ENCODE measurements at places on chromosomes 7 and 10. TPM values are rescaled to one million over a fixed set of nuclear protein-coding genes. Genes with fewer than 3 reads are reported as not detected.

DNA sequence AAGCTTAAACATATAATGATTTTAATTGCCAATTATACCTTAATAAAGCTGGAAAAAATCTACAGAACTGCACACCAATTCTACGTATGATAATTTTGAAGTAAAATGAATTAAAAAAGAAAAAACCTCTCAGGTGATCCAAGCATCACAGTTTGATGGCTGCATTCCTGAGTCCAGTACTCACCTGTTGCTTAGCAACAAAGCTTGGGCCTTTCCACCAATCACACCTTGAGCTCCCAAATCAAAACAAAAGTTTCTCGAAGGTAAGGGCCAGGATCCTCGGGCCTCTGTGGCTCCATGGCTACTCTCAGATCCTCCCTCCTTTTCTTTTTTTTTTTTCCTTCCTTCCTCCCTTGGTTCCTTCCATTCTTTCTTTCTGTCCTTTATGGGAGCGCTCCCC lies 137.2 kb upstream of the PCBD1 start:
- H3K27ac ChIP-seq, result no peak overlapping the region
- H3K27me3 ChIP-seq, result no peaks in the 10 kb centered on the region
- no peak overlapping the region for H3K4me3 ChIP-seq
- no peak for DNase-seq
- no peaks in the 10 kb centered on the region for H3K36me3 ChIP-seq

GRCh38 chr10:30868611-30869010 lies 163.1 kb downstream of the ZNF438 start:
- no peaks in the 10 kb centered on the region for H3K36me3 ChIP-seq
- H3K4me3 ChIP-seq, result no peak overlapping the region
- H3K27ac ChIP-seq, result no peak overlapping the region
- H3K4me1 ChIP-seq, result no peaks in the 10 kb centered on the region
- DNase-seq, result no peak
- H3K27me3 ChIP-seq, result no peaks in the 10 kb centered on the region

GRCh38 chr7:114530057-114530611 lies 115.5 kb downstream of the FOXP2 start:
- H3K27me3 ChIP-seq, result no peaks in the 10 kb centered on the region
- no peak overlapping the region for H3K4me3 ChIP-seq
- no peak for DNase-seq
- H3K4me1 ChIP-seq, result peaks cover 2% of the 10 kb centered on the region
- no peak overlapping the region for H3K27ac ChIP-seq

DNA sequence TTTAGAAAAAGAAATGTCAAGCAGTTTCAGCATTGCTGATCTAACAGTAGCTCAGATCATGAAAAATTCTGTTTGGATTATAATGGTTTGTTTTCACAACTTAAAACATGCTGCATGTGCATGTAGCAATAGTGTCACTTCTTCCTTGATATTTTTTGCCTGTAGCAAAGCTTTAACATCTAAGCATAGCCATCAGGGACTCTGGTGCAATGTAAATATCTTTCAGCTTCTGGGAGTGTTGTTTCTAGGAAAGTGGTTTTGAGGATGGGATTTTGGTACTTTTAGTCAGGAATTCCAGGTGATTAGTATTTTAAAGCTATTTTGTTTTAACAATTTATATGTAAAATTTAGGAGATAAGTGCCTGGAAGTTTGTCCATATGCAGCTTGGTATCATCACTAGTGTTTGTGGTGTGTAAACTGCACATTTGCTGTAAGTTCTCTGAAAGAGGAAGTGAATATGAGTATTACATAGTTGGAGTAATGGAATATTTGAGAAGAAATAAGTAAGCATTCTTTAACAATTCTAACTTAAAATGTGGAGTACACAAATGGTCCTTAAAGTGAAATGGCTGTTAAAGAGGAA lies 1.9 kb downstream of the RSBN1L start:
- H3K36me3 ChIP-seq, result no peaks in the 10 kb centered on the region
- H3K27ac ChIP-seq, result no peak overlapping the region
- H3K4me3 ChIP-seq, result no peak overlapping the region

DNA sequence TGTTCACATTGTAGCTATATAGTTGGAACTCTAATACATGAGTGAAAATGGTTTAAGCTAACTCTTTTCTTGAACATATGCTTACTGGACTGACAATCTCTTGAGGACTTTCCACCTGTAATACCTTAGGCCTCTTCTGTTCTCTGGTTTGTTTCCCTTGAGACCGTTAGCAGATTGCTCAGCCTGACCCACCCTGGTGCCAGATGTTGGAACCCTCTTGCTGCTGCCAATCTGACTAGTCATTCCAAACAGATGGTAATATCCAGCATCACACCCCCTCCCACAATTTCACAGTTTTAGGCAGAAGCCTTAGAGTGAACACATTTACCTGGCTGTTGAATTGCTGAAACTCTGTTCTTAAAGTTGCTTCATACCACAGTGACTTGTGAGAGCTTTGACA lies 18.7 kb downstream of the CALD1 start:
- H3K27me3 ChIP-seq, result no peaks in the 10 kb centered on the region
- no peaks in the 10 kb centered on the region for H3K4me1 ChIP-seq
- peaks cover 11% of the 10 kb centered on the region for H3K36me3 ChIP-seq
- H3K27ac ChIP-seq, result no peak overlapping the region
- no peak overlapping the region for H3K4me3 ChIP-seq

GRCh38 chr7:78037603-78038002 lies 239.0 kb downstream of the PHTF2 start:
- H3K4me1 ChIP-seq, result no peaks in the 10 kb centered on the region
- DNase-seq, result no peak
- no peak overlapping the region for H3K27ac ChIP-seq

DNA sequence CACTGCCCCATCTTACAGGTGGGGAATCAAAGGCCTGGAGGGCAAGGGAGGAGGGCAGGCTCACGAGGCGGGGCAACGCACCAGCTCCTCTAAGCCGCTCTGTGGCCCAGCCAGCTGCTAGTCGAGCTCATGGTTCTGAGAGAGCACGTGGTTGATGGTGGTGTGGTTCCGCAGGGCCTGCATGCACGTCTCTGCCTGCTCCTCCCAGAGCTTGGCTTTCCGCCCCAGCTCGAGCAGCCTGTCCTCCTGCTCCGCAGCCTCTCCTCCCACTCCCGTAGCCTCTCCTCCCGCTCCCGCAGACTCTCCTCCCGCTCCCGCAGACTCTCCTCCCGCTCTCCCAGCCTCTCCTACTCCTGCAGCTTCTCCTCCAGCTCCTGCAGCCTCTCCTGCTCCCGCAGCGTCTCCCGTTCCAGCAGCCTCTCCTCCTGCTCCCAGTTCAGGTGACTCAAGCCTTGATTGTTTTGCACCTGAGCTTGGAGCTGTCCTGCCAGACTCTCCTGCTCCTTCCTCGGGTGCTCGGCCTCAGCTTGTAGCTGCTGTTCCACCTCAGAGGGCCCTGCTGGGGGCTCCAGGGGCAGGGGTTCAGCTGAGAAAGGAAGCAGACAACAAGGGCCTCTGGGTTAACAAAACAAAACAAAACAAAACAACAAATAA lies 19.1 kb upstream of the MTPAP start:
- H3K36me3 ChIP-seq, result no peaks in the 10 kb centered on the region
- H3K27ac ChIP-seq, result no peak overlapping the region
- no peaks in the 10 kb centered on the region for H3K4me1 ChIP-seq
- no peak overlapping the region for H3K4me3 ChIP-seq
- no peaks in the 10 kb centered on the region for H3K27me3 ChIP-seq
- peak; percentile 60 for DNase-seq

The CDH23 gene
- total RNA-seq, result 29.5 TPM

The PNLIPRP1 gene
- not detected for total RNA-seq

The PRSS37 gene
- total RNA-seq, result not detected

DNA sequence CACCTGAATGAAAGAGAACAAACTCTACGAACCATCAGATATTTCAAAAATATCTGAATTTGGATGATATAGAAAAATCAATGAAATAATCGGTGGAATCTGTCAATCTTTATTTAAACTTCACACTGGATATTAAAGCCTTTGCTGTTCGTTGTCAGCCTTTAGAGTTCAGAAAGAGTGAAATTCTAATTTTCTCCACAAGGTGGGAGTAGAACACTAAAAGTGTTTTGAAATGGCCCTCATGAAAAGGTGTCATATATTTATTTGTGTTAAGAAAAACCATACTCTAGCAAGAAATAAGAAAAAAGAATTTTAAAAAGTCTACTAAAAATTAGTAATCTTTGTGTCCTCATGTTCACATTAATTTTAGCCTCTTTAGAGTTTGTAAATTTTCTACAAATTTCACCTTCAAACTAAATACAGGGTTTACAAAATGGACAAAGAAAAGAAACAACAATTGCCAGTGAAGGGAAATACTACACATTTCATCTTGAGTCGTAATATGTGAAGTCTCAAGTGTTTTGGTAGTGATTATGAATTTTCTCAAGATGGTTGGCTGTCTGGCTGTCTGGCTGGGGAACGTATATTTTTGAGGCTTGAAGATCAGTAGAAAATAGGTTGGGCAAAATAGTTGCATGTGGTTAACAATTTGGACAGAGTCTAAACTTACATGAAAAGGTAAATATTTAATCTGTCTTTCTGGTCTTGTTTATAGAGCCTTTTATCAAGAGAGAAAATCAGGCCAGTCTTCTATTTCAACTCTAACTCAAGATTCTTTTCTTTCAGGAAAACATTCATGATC lies 43.7 kb downstream of the DNAJB9 start:
- H3K27ac ChIP-seq, result no peak overlapping the region
- H3K36me3 ChIP-seq, result no peaks in the 10 kb centered on the region
- peaks cover 4% of the 10 kb centered on the region for H3K4me1 ChIP-seq
- H3K4me3 ChIP-seq, result no peak overlapping the region
- no peaks in the 10 kb centered on the region for H3K27me3 ChIP-seq

The RAB11FIP2 gene
- 52.4 TPM for total RNA-seq

- H3K4me1 ChIP-seq, result no peaks in the 10 kb centered on the region
- H3K27me3 ChIP-seq, result no peaks in the 10 kb centered on the region
- H3K4me3 ChIP-seq, result no peak overlapping the region
- no peaks in the 10 kb centered on the region for H3K36me3 ChIP-seq
Measured at GRCh38 chr10:65710306-65710705, 1215.5 kb upstream of the LRRTM3 start.

DNA sequence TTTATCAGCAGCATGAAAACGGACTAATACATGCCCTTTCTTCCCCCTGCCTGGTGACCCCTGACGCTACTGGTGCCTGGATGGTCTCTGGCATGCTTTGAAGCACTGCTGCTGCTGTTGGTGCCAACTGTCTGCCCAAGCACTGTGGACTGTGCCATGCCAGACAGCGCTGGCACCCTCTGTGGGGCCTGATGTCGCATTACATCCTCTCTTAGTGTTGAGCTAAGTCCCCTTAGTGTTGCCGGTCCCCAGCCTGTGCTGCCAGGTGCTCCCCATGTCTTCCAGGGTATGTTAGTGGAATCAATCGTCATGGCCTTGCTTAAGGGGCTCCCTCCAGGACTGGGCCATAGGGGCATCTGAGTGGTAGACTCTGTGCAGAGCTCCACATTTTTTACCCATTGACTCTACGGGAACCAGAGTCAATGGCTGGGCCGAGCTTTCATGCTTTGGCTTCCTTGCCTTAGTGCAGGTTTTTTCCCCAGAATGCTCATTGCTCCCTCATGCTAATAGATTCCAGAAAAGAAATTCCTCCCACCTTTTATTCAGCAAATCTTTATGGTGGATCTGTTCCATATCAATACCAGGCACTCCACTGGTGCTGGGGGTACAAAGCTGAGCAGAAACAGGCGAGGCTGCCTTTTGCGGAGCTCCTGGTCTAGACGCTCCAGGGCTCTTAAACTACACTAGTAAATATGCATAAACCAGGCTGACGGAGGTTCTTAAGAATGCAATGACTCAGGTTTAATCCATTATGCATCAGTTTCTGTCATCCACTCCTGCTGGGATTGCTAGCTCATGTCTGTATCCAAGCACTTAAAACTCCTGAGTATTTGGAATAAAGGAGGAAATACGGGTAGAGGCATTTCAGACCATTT lies 21.8 kb upstream of the MRC1 start:
- H3K4me1 ChIP-seq, result peaks cover 10% of the 10 kb centered on the region
- H3K27ac ChIP-seq, result peak overlapping the region; percentile 49
- H3K27me3 ChIP-seq, result no peaks in the 10 kb centered on the region
- no peak for DNase-seq

GRCh38 chr10:119133949-119134348 lies 30.0 kb downstream of the DENND10 start:
- no peak overlapping the region for H3K4me3 ChIP-seq
- peaks cover 14% of the 10 kb centered on the region for H3K36me3 ChIP-seq

- no peak for DNase-seq
- H3K27ac ChIP-seq, result no peak overlapping the region
- peaks cover 3% of the 10 kb centered on the region for H3K4me1 ChIP-seq
- no peak overlapping the region for H3K4me3 ChIP-seq
Measured at GRCh38 chr10:112977426-112977898, 27.4 kb downstream of the TCF7L2 start.

DNA sequence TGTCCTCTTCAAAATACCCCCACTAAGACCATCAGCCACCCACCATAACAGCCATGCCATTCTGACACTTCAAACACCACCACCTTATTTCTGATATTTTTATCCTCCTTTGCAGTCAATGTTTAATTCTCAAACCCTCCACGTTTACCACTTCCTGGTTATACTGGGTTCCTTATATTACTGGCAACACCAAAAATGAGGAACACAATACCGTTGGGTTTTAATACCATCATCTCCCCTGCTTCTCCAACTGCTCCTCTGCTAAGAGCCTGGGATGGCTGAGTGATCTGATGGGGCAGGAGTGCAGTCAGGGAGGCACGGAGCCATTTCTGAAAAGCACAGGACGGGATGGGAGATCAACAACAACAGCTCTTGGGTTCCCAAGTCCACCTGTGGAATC lies 140.5 kb downstream of the CHCHD3 start:
- no peaks in the 10 kb centered on the region for H3K27me3 ChIP-seq
- no peak overlapping the region for H3K4me3 ChIP-seq
- DNase-seq, result no peak
- no peaks in the 10 kb centered on the region for H3K4me1 ChIP-seq
- H3K27ac ChIP-seq, result no peak overlapping the region
- H3K36me3 ChIP-seq, result no peaks in the 10 kb centered on the region

The JAKMIP3 gene
- 0.34 TPM for total RNA-seq

GRCh38 chr7:85103357-85103756 lies 83.5 kb downstream of the SEMA3D start:
- H3K27ac ChIP-seq, result no peak overlapping the region
- no peak overlapping the region for H3K4me3 ChIP-seq
- H3K27me3 ChIP-seq, result no peaks in the 10 kb centered on the region
- no peaks in the 10 kb centered on the region for H3K36me3 ChIP-seq
- no peak for DNase-seq
- H3K4me1 ChIP-seq, result no peaks in the 10 kb centered on the region

Measured in lung (tissue), 17 donors.